ENCODE measurements at places on chromosomes 7 and 10.

DNA sequence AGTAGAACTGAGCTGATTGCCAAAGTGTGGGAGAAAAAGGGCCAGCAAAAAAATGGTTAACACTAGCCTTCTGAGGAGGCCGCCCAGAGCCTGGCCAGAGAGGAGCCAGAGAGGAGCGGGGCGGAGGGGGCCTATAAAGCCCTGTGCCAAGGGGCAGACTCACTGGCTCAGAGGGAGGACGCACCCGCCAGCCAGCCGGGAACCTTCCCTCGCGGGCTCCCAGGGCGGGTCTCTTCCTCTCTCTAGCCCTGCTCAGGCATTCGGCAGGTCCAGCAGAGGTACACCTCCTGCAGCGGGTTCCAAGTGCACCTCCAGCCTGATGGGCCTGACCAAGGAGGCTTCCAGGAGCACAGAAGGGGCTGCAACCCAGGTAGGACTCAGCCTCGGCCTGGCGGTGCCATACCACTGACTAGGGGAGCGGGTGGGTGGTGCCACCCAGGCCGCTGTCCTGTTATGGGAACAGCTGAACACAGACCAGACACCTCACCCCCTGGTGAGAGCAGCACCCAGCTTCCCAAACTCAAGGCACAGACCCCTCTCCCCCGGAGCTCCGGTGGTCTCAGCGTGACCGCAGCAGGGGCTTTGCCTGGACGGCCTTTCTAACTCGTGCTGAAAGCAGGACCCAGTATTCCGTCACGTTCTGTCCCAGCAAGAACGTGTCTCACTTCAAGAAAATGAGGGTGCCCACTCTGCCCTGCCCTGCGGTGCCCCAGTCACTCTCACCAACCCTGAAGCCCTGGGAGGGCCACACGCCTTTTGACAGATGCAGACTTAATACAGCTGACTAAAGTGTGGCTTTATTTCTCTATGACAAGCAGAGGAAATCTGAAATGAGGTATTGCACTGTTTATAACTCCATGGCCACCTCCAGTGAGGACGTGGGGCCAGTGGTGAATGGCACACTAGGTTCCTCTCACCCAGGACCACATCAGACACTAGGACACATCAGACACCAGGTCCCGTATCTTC lies at the start of gene GPER1:
Gene GPER1 (plus strand): TSS at position 162 of the 969 bp plus-strand sequence. CDS start 3,616 bp downstream, outside the sequence.
- DNase-seq, result no peak

GRCh38 chr7:126079581-126079980 lies 1150.0 kb upstream of the POT1 start:
- no peak for DNase-seq

DNA sequence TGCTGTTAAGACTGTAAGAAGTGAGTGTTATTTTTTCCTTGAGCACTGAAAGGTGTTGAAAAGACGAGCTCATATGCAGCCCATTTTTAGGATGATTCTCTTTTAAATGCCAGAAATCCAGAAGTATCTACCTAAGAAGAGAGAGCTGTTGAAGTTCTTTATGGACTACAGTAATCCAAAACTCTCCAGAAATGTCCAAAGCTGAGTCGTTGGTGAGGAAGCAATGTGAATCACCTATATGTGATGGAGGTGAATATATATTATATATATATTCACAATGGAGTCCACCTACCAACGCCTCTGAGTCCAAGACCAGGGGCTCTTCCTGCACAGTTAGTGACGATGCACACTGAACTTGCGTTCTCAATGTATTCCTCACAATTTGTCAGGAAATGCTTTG lies 252.7 kb upstream of the PITRM1 start:
- DNase-seq, result no peak

DNA sequence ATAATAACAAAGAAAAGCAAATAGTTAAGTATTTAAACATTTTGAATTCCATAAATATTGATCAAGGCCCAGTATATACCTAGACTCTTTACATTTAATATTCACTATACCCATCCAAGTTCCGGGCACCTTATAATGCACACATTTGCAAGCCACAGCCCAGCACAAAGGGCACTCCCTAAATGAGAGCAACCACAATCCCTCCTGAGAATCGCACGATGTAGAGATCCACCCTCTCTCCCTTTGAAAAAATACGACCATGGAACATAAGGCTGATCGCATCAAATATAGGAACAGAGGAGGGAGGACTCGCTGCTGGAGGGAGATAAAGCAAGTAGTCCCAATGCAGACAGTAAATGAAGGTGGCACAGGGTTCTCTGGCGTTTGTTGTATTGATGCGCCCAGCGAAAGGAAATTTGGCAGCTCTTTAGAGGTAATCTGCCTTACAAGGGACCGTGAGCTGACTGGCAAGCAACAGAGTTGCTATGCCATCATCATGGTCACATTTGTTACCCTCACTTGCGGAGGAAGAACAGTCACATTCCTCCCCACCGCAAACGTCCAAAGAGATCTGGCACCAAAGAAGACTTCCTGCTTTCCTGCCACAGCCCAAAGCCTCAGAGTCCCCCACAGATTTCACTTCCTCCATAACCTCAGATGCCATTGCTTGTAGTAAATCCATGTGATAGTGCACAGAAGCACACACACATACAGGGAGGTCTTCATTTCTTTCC lies 16.1 kb upstream of the TAS2R40 start:
- no peak for DNase-seq

DNA sequence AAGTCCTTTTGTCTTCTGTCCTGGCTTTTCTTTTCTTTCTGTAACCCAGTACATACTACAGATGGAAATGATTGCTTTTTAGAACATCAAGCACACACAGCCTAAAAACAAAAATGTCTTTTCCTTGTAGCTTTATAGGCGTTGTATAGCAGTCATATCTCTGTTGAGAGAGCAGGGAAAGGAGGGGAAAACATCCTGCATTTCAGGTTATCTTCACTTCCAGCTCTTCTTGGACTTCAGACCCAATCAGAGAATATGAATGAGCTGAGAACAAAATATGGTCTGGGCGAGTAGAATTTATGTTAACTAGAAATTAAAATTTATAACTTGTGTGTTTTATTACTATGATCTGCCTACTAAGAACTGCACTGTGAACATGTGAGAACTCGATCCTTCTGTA lies 14.7 kb downstream of the TMEM60 start:
- no peak for DNase-seq

DNA sequence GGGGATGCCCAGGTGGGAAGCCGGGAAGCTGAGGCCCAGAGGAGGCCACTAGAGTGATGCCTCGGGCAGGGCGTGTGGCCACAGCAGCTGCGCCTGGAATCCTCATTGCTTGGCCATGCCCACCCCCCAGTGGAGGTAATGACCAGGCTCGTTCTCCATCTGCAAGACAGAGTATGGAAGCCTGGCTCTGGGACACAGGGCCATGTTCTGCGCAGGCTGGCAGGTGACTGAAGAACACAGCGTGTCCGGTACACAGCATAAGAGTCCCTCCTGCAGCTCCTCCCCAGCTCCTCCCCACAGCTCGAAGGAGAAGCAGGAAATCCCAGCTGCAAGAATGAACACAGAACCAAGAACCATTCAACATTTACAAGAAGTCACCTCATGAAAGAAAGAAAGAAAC lies 64.8 kb downstream of the SMURF1 start:
- DNase-seq, result no peak

- DNase-seq, result no peak
Measured at GRCh38 chr7:21417647-21418046, 10.2 kb upstream of the SP4 start.

DNA sequence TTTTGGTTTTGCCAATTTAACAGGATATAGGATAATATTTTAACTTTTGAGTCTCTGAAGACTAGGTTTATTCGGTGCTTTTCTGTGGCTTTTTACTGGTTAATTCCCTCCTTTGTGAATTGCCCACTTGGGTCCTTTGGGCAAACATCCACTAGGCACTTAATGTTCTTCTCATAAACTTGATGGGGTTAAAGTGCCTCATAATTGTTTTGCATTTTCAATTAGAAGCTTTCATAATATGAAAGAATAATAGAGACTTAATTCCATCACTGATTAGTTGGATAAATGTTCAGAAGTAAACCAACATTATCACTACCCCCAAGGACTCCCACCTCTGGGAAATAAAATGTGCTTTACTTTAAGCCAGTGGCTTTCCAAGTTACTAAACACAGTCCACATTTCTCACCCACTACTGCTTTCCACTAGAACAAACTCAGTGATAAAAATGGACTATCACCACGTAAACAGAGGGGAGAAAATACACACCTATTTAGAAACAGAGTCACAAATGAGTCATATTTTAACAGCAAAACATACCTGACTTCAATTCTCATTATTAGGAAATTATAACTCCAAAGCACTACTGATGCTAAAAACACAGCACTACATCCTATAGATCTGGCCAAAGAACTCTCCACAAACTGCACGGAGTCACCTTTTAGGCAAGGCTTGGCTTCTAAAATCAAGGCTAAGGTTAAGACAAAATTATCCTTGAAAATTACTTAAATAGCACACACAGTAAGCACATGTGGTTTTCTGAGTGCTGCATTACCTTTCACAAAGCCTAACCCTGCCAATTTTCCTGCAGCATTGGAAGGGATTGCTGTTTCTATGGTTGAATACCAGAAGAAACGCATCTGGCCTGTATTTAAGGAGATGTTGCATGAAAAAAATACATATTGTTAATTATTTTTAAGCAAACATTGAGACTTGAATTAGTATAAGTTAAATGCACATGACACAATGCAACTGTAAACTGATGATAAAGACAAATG lies 41.2 kb downstream of the PARD3 start:
- DNase-seq, result no peak

DNA sequence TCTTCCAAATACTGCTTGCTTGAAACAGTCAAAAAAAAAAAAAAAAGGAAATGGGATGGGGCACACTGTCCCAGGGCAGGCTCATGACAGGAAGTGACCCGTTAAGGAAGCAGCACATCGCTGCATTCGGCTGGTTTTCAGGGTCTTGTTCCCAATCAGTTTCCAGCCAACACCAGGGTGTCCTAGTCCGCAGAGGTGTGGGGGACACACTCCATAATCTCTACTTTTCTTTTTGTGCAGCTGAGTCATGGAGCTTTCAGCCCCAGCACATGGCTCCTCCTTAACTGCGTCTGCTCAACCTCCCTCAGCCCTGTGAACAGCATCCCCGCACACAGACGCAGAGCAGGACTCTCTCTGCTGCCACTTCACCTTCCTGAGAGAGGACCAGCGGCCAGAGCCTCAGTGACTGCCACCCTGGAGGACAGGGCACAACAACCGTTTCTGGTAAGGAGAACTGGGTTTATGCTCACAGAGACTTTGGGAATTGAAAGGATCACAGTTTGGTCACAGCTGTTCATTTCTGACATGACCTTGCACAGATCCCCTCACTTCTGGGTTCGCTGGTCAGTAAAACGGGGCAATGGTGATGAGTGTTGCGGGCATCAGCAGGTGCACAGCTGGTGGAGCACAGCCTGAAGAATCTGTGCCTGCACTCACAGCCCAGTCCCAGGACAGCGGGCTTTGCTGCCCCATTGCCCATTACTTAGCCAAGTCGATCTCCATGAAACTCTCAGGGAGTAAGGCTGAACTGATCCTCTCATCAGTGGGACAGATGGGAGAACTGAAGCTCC lies at the start of gene GIMAP5:
Gene GIMAP5 (plus strand): TSS at position 154 of the 791 bp plus-strand sequence. CDS start 3,467 bp downstream, outside the sequence.
- no peak for DNase-seq

GRCh38 chr10:97192952-97193435 lies 7.2 kb upstream of the SLIT1 start:
- DNase-seq, result no peak

DNA sequence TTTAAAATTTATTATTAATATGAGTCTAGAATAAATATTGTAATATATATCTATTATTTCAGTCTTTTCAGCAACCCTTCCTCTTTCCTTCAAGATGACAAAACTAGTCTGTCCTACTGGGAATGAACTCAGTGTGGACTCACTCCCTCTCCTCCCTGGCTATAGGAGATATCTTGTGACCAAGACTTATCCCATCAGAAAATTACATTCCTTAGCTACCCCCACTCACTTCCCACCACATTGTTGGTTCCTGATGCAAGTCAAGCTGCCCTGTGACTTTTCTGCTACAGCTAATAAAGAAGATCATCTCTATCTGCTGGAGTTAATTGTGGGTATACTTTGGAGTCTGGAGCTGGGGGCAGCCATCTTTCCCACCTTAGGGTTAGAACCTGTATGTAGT lies 28.0 kb upstream of the MCU start:
- DNase-seq, result no peak

GRCh38 chr10:4672201-4672600 lies 153.8 kb upstream of the AKR1E2 start:
- no peak for DNase-seq

DNA sequence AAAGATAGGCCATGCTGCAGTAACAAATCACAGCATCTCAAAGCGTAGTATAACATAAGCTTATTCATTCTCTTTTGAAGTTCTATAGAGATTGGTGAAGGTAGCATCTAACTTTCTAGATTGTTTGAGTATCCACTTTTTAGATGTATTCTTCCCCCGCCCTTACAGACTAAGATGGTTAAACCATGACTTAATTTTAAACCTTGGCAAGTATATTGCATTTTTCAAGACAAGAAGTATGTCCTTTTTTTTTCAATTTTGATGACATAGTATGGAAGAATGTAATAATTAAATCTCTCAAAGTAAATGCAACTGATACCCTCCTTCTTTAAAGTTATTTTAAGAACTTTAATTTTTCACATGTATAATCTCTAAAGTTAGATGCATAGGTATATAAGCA lies 190.0 kb downstream of the KCND2 start:
- DNase-seq, result no peak

DNA sequence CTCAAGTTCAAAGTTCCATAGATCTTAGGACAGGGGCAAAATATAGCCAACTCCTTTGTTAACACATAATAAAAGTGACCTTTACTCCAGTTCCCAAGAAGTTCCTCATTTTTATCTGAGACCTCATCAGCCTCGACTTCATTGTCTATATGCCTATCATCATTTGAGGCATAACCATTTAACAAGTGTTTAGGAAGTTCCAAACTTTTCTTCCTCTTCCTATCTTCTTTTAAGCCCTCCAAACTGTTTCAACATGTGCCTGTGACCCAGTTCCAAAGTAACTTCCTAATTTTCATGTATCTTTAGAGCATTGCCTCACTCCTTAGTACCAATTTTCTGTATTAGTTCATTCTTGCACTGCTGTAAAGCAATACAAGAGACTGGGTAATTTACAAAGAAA lies 569.1 kb downstream of the ANKRD7 start:
- DNase-seq, result no peak

GRCh38 chr10:48705401-48705938 lies 20.8 kb downstream of the WDFY4 start:
- no peak for DNase-seq

DNA sequence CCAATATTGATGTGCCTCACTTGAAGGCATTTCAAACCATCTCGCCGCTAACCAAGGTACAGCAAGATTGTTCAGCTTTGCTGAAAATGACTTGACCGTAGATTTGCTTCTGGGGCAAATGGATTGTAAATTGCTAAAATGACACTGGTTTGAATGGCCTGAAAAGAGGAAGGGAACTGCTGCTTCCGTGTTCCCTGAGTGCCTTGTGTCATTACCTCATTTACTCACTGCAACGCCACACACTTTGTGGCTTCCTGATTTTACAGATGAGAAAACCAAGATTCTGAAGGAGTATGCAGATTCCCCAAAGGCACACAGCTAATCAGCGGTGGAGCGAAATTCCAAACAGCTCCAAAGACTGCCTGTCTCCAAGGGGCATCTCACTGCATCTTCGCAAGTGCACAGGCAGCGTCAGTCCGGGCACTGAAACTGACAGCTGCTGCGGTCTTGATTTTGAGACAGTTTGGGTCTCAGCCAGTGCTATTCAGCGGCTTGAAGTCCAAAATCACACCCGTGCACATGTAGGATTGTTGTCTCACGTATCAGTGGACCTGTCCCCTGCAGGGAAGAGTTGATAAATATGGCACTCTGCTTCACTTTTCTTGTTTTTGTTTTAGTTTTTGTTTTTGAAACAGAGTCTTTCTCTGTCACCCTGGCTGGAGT lies 290.9 kb downstream of the DPP6 start:
- DNase-seq, result no peak
